ENCODE measurements at places on chromosomes 16 and 17.

- DNase-seq: no peak
Measured at GRCh38 chr17:42849451-42850181, 1.4 kb upstream of the AOC3 start.

- no peak for DNase-seq
Measured at GRCh38 chr16:12902511-12903372, 1.3 kb downstream of the SHISA9 start.

GRCh38 chr16:49269201-49269600 lies 12.4 kb downstream of the CBLN1 start:
- no peak for DNase-seq

- DNase-seq: no peak
Measured at GRCh38 chr17:45289301-45290268, 27.2 kb downstream of the MAP3K14 start.

DNA sequence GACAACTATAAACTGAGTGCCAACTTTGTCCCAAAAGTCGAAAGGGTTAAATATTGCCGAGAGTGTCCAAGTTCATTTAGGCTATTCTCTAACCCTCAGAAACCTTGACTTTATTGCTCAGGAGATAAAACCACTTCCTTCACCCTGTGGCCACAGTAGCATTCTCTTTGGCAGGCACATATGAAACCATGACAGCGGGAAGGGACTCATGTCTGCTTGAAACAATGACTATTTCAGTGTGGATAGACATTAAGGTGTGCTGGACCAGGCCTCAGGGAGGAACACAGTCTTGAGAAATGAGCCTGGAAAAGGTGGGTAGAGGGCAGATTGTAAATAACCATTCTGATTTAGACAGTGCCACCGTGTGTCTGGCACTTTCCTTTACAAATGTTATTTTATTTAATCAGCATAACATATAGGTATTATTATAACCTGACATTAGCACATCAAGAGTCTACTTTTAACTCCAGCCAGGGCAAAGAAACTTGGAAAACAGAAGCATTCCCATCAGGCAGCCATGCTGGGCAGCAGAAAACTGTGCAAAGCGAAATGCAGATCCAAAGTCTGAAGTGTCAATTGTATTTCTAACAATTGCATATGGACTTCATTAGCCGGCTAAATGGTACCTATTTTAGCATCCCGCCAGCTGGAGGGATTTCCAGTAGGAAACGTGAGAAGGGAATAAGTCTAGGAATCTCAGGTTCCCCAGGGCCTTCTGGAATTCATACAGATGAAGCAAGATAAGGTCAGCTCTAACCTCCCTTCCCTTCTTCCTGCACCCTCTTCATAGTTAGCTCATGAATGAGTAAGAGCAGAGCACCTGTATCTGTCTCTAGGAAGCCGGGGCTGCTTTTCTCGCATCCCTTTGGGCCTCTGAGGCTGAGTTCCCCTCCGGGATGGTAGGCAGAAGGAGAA lies 212.8 kb upstream of the ELAC2 start:
- no peak for DNase-seq

DNA sequence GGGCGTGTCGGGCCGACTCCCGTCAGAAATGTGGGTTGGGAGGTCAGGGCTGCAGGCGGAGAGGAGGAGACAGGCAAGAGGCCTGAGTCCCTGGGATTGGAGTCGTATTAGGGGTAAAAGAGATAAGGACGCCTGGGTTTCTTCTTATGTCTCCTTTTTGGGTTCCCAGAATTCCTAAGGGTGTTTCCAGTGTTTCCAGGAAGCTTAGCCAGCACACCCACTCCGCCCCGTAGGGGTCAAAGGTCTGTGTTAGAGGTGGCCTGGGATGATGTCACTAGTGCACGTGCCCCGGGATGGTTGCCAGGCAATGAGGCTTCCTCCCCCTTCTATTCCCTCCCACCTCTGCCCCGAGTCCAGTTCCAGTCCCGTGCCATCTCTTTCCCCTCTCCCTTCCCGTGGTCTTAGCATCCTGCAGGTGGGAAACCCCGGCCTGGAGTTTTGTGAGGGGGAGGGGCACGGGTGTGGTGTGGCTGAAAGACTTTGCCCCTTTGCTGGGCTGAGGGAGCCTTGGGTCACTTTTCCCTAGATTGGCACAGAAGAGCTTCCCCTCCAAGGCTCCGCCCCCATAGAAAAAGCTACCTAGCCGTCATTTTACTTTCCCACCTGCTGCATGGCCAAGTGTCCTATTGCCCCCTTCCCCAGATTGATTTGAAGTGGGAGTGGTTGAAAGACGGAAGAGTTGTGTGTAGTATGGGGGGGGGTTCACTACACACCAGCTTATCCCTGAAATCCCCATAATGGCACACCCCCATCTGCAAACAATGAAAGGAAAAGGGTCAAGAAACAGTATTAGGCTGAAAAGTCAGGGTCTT lies 2.8 kb downstream of the KDM6B start:
- no peak for DNase-seq

- DNase-seq: no peak
Measured at GRCh38 chr17:47697906-47698711, 4.1 kb downstream of the TBKBP1 start.

Data from cerebellar nuclear complex (tissue), 1 donor.